ENCODE measurements at places on chromosomes 5 and 9. TPM values are rescaled to one million over a fixed set of nuclear protein-coding genes. Genes with fewer than 3 reads are reported as not detected.

The MVB12B gene
- total RNA-seq = 11.9 TPM

DNA sequence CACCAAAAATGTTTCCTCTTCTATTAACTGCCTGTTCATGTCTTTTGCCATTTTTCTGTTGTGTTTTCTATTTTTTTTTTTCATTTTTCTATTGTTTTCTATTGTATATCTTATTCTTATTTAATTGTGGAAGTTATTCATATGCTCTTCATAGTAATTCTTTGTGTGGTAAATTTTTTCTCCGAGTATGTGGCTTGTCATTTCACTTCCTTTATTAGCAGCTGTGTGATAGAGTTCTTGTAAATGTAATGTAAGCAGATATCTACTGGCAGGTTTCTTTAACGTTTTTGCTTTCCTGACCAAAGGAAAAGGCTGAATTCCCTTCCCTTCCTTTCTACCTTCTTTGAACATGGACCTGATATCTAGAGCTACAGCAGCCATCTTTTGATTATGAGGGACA is 5.8 kb upstream of the PLPP1 start:
- no peak for DNase-seq
- H3K36me3 ChIP-seq = no peaks in the 10 kb centered on the region
- H3K4me3 ChIP-seq = no peak overlapping the region

DNA sequence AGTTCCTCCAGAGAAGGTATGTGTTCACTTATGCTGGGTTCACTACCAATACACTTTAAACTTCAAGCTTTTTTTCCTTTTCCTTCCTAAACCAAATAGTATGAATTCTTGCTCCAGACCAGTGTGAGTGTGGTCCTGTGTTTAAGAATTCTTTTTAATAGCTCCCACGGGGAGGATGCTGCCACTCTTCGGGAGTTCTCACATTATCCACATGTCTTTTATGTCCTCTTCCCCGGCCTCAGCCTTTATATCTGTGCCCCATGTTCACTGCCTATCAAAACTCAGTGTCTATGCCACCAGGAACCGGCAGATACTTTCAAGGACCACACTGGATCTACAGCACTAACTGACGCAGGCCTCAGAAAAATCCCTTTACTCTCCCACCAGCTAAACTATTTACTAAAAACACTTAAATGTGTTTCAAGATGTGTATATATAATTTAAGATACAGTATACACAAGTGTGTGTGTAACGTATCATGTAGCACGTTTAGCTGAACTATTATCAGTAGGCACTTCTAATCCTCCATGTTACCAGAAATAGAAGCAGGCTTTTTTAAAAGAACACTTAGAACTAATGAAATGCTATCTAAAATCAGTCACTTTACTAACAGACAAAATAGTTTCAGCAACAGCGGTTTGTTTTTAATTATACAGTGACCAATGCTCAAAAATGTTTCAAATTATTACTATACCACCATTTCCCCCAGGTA is 88.0 kb downstream of the PLPP1 start:
- H3K4me1 ChIP-seq = peaks cover 13% of the 10 kb centered on the region
- peaks cover 14% of the 10 kb centered on the region for H3K36me3 ChIP-seq
- no peak for DNase-seq
- H3K27me3 ChIP-seq = no peaks in the 10 kb centered on the region
- peak overlapping the region; percentile 18 for H3K27ac ChIP-seq

GRCh38 chr5:121432-121831 is 29.5 kb downstream of the PLEKHG4B start:
- no peaks in the 10 kb centered on the region for H3K27me3 ChIP-seq
- no peak overlapping the region for H3K27ac ChIP-seq
- no peaks in the 10 kb centered on the region for H3K36me3 ChIP-seq
- DNase-seq = no peak
- no peaks in the 10 kb centered on the region for H3K4me1 ChIP-seq

DNA sequence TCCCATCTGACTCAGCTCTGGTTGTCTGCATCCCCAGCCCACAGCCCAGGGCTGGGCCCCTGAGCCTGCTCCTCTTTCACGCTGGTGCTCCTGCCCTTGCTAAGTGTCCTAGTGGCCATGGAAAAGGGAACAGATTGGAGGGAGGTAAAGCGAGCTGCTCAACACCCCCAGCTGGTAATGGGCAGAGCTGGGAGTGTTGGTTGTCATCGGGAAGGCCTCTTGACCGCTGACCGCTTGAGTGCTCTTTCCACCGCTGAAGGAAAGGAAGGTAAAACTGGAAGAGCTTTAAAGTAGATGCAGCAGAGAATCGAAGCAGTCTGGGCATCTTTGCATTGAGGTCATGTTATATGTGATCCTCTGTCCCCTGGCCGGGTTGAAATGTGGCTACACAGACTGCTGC is 60.2 kb downstream of the CRB2 start:
- no peaks in the 10 kb centered on the region for H3K27me3 ChIP-seq
- H3K4me3 ChIP-seq = no peak overlapping the region
- H3K36me3 ChIP-seq = no peaks in the 10 kb centered on the region
- no peaks in the 10 kb centered on the region for H3K4me1 ChIP-seq

DNA sequence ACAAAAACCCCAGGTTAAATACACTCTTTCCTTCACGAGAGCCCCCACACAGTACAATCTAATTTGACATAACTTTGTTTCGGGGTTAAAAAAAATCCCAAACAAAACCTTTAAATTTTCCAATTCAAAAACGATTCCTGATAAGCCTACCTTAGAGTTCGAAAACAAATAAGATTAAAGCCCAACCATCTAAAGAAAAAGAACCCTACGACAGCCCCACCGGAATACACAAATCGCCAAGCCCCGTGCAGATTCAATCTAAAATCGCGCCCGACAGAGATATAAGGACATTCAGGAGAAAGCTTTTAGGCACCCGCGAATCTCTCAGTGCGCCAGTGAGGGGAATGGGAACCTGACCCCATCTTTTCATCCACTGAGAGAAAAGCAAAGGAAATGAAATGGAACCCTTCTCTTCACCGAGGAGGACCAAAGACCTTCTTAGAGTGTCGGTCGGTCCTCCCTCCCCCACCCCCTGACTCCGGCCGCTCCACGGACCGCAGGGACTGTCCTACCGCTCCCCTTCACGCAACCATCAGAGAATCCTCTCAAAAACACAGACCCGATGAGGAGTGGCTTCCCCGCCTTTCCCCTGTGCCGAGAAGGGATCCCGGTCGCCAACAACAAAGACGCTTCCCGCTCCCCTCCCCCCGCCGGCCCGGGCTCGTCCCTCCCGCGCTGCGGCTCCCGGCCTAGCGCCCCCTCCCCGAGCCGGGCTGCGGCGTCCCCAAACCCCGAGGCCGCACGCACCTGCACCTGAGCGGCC is 925 bp downstream of the ABHD17B start:
- peak; percentile 67 for DNase-seq
- H3K4me3 ChIP-seq = peak overlapping the region; percentile 95
- peaks cover 46% of the 10 kb centered on the region for H3K4me1 ChIP-seq
- no peaks in the 10 kb centered on the region for H3K36me3 ChIP-seq
- H3K27me3 ChIP-seq = no peaks in the 10 kb centered on the region
- peak overlapping the region; percentile 98 for H3K27ac ChIP-seq

DNA sequence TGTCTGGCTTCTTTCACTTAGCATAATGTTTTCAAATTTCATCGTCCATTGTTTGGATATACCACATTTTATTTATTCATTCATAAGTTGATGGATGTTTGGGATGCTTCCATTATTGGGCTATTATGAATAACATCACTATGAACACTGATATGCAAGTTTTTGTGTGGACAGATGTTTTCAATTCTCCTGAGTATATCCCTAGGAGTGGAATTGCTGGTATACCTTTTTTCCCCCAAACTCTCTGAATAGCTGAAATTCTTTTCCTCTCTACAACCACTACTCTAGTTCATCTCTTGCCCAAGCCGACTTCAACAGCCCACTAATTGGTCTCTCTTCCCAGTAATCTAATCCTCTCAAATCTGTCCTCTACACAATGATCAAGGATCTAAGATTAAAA is 4.7 kb upstream of the ZFR start:
- H3K27me3 ChIP-seq = no peaks in the 10 kb centered on the region
- no peaks in the 10 kb centered on the region for H3K36me3 ChIP-seq
- no peak overlapping the region for H3K4me3 ChIP-seq
- peaks cover 8% of the 10 kb centered on the region for H3K4me1 ChIP-seq
- no peak overlapping the region for H3K27ac ChIP-seq
- DNase-seq = no peak

DNA sequence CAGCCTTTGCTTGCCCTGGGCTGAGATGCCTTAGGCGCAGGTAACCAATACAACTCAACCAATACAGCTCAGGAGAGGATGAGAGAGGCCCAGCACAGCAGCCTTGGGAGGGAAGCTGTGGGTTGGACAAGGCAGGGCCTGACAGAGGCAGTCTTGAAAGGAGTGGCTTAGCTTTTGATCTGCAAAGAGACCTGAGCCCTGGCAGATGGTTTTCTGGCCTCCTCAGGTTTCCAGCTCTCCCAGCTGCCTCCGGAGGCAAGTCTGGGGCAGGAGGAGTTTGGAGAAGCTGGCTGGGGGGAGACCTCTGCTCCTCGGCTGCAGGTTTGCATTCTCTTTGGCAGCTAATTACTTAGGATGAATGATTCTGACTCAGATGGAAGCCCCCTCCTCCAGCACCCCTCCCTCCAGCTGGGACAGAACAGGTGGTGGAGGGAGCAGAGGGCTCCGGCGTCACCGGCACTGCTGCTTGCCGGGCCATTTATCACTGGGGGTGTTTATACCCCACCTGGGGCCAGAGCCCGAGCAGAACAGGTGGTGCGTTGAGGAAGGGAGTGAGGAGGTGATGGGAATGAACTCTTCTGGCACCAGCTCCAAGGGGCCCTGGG is 50.8 kb downstream of the TSPAN17 start:
- H3K4me3 ChIP-seq = no peak overlapping the region
- peaks cover 8% of the 10 kb centered on the region for H3K4me1 ChIP-seq
- no peak overlapping the region for H3K27ac ChIP-seq
- H3K27me3 ChIP-seq = peaks cover 81% of the 10 kb centered on the region
- no peak for DNase-seq
- H3K36me3 ChIP-seq = no peaks in the 10 kb centered on the region

- H3K4me3 ChIP-seq = no peak overlapping the region
- H3K36me3 ChIP-seq = no peaks in the 10 kb centered on the region
- no peak overlapping the region for H3K27ac ChIP-seq
- H3K27me3 ChIP-seq = no peaks in the 10 kb centered on the region
- H3K4me1 ChIP-seq = no peaks in the 10 kb centered on the region
- no peak for DNase-seq
Measured at GRCh38 chr5:156134216-156134615, 192.7 kb upstream of the SGCD start.

- no peak for DNase-seq
- no peaks in the 10 kb centered on the region for H3K27me3 ChIP-seq
- peak overlapping the region; percentile 1 for H3K27ac ChIP-seq
Measured at GRCh38 chr5:38996123-38996522, 78.1 kb downstream of the RICTOR start.
